NCI-H146 (cell line): ENCODE measurements at places on chromosomes 11 and 22.

DNA sequence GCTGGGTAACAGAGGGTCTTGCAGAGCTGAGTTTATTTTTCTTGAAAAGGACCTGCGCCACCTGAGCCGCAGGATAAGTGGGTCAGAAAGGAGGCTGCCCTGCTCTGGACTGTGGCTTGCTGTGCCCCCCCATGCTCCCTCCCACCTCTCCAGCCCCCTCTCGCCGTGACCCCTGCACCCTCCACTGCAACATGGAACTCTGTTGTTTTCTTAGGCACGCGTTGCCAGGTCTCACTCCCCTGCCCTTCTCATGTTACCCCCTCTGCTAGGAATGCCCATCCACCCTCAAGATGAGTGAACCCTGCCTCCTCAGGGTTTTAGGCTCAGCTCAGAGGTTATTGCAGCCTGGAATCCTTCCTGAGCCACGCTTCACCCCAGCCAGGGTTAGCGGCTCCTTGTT lies 10.8 kb downstream of the ETS1 start:
- DNase-seq = no peak

DNA sequence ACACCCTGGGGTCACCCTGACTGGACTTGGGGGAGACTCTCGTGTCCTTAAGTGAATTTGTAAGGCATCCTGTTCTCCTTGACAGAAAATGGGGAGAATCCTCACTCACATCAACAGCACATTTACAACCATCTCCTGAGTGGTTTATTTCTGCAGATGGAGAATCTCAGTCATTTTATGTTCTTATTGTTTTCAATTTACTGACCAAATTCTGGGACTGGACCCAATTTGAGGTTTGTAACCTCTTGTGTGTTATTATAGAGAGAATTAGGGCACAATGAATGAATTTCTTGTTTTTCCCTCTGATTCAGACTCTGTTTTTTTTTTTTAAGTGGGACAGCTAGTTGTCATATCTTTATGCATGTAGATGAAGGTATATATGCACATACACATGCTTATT lies 104.9 kb downstream of the ADAMTS15 start:
- DNase-seq = no peak

GRCh38 chr11:88594274-88594950 lies 256.9 kb upstream of the CTSC start:
- DNase-seq = no peak

DNA sequence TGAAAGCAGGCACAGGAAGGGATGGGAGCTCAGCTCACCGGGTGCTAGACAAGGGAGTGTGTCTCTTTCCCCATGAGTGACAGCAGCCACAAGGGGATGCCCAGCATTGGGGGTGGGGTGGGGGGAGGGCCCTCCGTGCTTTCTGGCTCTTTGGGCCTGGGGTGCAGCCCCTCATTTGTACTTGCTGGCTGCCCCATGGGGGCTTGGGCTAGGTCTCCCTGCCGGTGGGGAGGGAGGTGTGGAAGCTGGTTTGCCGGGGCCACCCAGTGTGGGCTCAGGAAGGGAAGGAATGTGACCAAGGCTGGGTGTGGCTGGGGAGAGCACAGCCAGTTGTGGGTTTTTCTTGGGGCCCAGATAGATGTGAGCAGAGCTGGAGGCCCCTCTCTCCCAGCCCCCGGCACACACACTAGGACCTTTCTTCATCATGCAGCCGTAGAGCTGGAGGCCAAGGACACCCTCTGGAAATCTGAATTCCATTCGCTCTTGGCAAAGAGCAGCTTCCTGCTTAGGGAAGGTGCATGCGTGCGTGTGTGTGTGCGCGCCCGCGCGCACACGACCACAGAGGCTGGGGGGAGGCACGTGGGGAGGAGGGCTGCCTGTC lies 25.8 kb downstream of the KCNQ1OT1 start:
- no peak for DNase-seq

GRCh38 chr11:90639461-90639993 lies 416.7 kb upstream of the CHORDC1 start:
- DNase-seq = no peak

DNA sequence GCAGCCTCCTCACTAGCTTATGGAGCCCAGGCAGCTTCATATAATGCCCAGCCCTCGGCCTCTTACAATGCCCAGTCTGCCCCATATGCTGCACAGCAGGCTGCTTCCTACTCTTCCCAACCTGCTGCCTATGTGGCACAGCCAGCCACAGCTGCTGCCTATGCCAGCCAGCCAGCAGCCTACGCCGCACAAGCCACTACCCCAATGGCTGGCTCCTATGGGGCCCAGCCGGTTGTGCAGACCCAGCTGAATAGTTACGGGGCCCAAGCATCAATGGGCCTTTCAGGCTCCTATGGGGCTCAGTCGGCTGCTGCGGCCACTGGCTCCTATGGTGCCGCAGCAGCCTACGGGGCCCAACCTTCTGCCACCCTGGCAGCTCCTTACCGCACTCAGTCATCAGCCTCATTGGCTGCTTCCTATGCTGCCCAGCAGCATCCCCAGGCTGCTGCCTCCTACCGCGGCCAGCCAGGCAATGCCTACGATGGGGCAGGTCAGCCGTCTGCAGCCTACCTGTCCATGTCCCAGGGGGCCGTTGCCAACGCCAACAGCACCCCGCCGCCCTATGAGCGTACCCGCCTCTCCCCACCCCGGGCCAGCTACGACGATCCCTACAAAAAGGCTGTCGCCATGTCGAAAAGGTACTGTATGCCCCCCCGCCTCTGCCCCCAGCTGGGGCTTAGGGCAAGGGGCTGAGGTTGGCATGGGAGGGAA lies 8.8 kb downstream of the RBM14 start:
- DNase-seq = no peak

- no peak for DNase-seq
These were observed 38.1 kb upstream of the OPCML start for GRCh38 chr11:133570376-133570775.

GRCh38 chr11:59671471-59671870 lies 2.6 kb upstream of the PATL1 start:
- no peak for DNase-seq

- DNase-seq = peak; percentile 77
These were observed 151.7 kb downstream of the STK33 start for GRCh38 chr11:8442301-8442700.

- no peak for DNase-seq
These were observed 20.8 kb downstream of the CARS1 start for GRCh38 chr11:3036419-3036818.

GRCh38 chr11:23336961-23337360 lies 476.7 kb upstream of the CCDC179 start:
- no peak for DNase-seq

DNA sequence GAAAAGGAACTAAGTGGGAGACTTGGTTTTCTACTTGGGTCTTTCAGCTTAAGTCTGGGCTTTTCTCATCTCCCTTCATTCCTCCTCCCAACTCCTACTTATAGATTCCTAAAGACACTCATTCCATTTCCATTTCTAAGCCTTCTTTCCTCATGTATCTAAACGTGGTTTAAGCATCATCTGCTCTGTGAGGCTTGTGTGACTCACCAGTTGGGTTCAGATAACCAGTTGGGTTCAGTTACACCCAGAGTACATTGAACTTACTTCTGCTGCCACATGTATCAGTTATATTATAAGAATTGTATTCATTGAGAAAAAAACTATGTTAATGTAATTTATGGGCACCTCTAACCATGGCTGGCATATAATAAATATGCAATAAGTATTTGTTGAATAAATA lies 831.2 kb upstream of the CCDC90B start:
- no peak for DNase-seq

DNA sequence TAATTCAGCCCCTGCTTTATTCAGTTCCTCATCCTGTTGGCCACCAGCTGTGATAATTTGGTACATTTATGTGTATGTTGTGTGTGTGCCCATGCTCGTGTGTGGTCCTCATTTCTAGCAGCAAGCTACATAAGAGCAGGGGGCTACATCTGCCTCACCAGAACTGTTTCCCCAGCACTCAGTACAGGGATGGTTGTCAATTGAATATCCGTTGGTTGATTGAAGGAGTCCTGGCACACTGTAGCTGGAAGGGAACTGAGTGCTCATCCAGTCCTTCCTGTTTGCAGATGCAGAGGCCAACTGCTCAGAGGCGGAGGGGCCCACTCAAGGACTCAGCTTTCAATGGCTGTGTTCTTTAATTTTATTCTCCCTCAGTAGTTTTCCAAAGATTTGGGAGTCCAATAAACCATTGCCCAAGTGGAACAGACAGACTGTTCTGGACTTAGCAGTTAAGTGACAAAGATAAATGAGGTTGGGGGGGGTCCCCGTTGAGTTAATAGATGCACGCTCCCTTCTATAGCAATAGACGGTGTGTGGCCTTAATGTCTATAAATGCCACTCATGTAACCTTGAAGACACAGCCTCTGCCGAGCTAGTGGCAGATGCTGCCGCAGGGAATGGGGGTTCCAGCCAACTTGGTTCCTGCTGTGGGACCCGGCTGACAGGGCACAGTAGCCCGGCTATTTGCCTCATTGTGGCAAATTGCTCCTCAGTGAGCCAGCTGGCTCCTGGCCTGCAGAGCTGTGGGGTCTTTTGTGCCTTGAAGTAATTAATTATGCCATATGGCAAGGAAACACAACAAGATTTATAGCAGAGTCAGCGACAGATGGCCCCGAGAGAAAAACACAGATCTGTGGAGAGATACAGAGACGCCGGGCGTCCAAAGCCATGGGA lies 71.4 kb upstream of the GRK3 start:
- peak; percentile 76 for DNase-seq

DNA sequence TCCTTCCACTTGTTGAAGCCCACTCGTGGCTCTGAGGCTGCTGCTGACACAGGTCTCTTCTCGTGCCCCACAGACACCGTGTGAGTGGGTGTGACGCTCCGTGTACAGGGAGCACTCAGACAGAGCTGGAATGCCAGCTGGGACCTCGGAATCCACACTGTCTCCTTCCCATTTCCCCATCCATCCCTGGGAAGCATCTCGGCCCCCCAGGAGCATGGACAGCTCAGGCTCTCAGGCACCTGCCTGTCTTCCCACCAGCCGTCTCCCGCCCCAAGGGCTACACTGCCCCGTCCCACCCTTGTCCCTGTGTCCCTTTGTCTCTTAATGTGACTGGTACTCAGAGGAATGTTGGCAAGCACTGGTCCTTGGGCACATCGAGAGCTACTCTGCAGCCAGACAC lies 63.8 kb downstream of the ARHGAP8 start:
- DNase-seq = no peak

- peak; percentile 57 for DNase-seq
These were observed 1.0 kb upstream of the BRSK2 start for GRCh38 chr11:1388763-1389102.

DNA sequence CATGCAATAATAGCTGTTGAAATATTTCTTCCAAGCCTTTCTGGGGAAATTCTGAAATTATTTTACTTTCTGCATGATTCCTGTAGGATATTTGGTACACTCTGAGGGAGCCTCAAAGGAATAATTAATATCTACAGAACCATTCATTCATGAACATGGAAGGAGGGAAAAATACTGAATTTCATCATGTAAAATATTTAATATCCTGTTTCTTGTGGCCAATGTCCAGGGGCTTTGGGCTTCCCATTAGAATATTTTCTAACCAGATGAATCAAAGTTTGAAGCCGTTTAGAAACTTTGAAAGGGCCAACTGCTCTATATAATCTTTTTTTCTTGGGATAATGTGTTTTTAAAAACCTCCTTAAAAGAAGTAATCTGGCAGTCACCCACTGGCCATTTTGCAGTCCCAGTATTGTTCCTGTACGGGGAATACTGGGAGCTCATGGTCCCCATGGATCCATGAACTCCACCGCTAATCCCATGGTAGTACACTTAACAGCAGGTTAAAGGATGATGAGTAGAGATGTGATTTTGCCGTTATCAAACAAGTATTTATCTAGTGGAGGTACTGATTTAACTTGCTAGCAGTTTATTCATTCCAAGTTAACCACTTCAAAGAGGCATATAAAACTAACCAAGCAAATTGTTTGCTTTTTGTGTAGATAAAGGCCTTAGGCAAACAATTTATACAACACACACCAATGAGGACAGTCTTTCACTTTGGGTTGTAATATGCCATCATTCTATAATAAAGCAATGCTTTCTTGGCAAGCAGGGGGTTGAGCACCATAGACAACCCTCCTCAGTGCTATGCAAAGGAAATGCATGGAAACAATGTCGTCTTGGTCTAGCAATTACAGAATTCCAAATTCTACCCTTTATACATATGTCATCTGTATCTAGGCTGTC lies 34.5 kb upstream of the BLID start:
- DNase-seq = no peak

DNA sequence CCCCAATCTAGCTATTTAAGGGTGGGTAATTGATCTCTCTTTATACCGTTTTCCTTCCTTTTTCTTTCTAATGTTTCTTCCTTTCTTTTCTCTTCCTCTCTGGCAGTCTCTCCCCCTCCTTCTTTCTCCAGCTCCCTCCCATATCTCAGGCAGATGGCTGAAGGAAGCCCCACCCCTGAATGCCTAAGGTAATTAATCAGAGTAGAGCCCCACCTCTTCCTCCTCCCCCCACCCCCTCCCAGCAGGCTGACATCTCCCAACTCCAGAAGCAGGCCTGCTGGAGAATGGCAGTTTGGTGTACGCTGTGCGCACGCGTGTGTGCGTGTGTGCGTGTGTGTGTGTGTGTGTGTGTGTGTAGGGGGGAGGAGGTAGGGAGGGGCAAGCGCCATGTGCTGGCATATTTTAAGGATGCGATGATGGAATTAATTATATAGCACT lies 122.6 kb downstream of the APOL5 start:
- peak; percentile 96 for DNase-seq

- DNase-seq = no peak
These were observed 31.4 kb downstream of the CHRDL2 start for GRCh38 chr11:74699615-74700396.

GRCh38 chr11:41289408-41289807 lies 170.0 kb downstream of the LRRC4C start:
- peak; percentile 13 for DNase-seq

DNA sequence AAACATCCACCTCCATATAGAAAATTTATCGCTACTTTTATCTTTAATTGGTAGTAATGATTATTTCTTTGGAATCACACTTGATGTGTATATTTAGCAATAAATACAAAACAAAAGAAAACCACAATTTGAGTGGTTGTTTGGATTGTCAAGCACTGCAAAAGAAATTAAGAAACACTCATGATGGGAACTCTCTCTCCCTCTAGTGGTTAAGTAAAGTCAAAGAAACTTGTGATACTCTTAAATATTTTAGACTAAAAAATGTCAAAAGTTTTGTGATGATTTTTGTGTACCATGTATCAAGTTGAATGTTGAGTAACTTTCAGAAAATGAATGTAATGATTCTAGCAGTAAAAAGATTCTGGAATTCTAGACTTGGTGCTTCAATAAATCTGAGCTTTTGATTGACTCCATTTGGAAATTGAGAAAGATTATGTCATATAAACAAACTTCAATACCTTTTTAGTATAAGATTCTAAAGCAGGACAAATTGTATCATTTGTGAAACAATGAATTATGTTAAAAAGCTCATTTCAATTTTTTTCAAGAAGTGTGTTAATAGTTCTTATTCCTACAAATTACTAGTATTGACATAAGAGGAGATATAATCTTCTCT lies 20.8 kb downstream of the MUC15 start:
- no peak for DNase-seq

DNA sequence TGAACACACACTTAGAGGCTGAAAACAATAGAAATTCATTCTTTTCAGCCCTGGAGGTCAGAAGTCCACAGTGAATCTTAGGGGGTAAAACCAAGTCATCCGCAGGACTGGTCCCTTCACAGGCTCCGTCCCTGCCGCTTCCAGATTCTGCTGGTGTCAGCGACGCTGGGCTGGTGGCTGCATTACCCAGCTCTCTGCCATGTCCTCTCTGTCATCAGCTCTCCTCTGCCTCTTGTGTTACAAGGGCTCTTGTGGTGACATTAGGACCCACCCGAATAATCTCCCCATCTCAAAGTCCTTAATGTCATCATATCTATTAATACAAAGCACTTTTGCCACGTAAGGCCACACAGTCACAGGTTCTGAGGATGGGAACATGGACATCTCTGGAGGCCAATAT lies 47.7 kb upstream of the ANO1 start:
- DNase-seq = no peak
